Activated B cell treated with CpG ODN at 0.5 μM for 24 hours (primary cell): ENCODE measurements at places on chromosomes 12 and 14.

- no peak within 1 kb of the TSS for H3K4me3 ChIP-seq
- H3K27me3 ChIP-seq: peaks cover 11% of the 10 kb centered on the region
- no peaks in the 10 kb centered on the region for H3K4me1 ChIP-seq
- no peak for DNase-seq
Measured at GRCh38 chr14:24508155-24508840, at the start of gene CMA1. Gene CMA1 (minus strand): TSS chr14:24508265. CDS start chr14:24508235, 30 bp downstream.

DNA sequence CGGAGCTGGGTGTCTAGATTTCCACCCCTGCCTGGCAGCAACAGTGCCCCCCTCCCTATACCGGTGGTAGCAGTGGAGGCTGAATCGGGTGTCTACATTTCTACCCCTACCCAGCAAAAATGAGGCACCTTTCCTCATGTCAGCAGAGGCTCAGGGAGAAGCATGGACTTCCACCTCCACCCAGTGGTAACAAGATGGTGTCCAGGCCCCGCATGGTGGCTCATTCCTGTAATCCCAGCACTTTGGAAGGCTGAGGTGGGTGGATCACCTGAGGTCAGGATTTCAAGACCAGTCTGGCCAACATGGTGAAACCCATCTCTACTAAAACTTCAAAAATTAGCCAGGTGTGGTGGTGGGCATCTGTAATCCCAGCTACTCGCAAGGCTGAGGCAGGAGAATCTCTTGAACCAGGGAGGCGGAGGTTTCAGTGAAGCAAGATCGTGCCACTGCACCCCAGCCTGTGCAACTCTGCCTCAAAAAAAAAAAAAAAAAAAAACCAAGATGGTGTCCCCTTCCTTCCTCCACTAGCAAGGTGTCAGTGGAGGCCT is 35.5 kb upstream of the OR5AU1 start:
- DNase-seq: no peak
- peak overlapping the region; percentile 53 for H3K4me3 ChIP-seq
- peaks cover 15% of the 10 kb centered on the region for H3K4me1 ChIP-seq
- no peaks in the 10 kb centered on the region for H3K36me3 ChIP-seq
- H3K27me3 ChIP-seq: no peaks in the 10 kb centered on the region

DNA sequence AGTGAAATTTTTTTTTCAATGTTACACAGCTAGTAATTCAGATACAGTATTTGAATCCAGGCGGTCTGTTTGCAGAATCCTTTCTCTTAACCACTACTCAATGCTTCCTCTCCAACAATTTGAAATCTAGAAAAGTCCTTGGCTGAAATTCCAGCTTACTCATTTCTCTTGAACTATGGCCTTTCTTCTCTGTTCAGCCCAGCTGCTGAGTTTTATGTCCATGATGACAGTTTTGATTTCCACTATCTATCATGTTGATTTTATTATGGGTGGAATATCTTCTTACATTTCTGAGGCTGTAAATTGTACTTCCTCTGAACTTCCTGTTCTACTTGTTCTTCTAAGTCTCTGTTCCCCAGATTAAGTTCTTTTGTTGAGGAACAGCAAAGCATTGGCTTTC is 315.3 kb downstream of the DIO2 start:
- no peaks in the 10 kb centered on the region for H3K4me1 ChIP-seq
- no peak overlapping the region for H3K4me3 ChIP-seq
- DNase-seq: no peak
- no peak overlapping the region for H3K27ac ChIP-seq

GRCh38 chr12:99707883-99708282 is 60.3 kb downstream of the GARIN6 start:
- no peaks in the 10 kb centered on the region for H3K27me3 ChIP-seq
- DNase-seq: no peak
- no peak overlapping the region for H3K4me3 ChIP-seq
- H3K4me1 ChIP-seq: no peaks in the 10 kb centered on the region
- no peak overlapping the region for H3K27ac ChIP-seq

DNA sequence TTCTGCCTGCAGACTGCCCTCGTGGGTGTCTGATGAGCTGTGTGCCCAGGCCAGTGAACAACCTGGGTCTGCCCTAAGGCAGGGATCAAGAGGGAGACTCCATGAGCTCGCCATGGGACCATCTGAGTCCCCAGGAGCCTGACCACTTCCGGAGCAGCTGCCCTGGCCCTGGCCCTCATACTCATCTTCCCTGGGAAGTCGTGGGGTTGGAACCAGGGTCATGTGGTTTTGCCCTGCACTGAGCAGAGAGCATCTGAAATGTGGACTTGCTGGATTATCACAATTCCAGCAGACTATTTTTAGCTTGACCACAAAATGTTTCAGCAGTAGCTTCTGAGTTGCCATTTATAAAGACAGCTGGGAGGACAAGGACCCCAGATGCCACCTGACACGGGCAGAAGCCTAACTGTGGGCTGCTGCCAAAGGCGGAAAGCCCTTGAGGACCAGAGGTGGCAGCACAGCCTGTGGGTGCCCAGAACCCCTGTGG is 6.7 kb downstream of the BTBD6 start:
- no peak for DNase-seq
- peaks cover 15% of the 10 kb centered on the region for H3K36me3 ChIP-seq
- no peaks in the 10 kb centered on the region for H3K27me3 ChIP-seq

DNA sequence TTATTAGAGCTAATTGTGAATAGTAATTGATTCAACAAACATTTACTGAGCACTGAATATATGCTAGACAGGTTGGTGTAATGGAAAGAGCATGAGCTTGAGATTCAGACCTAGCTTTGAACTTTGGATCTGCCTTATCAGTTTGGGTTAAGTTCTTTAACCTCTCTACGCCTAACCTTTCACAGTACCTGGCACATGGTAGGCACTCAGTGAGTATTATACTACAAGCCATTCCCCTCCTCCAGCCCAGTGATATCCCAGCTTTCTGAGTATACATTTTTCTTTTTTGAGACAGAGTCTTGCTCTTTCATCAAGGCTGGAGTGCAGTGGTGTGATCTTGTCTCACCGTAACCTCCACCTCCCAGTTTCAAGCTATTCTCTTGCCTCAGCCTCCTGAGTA is 32.0 kb downstream of the FAM177A1 start:
- H3K27ac ChIP-seq: no peak overlapping the region
- DNase-seq: no peak
- no peak overlapping the region for H3K4me3 ChIP-seq
- H3K27me3 ChIP-seq: no peaks in the 10 kb centered on the region

GRCh38 chr12:44193281-44193680 is 357.4 kb downstream of the TMEM117 start:
- H3K27me3 ChIP-seq: no peaks in the 10 kb centered on the region
- H3K27ac ChIP-seq: no peak overlapping the region
- DNase-seq: no peak
- no peaks in the 10 kb centered on the region for H3K4me1 ChIP-seq
- H3K4me3 ChIP-seq: no peak overlapping the region
- no peaks in the 10 kb centered on the region for H3K36me3 ChIP-seq

- H3K4me1 ChIP-seq: no peaks in the 10 kb centered on the region
- H3K4me3 ChIP-seq: no peak overlapping the region
- no peak for DNase-seq
- H3K27ac ChIP-seq: no peak overlapping the region
- H3K36me3 ChIP-seq: no peaks in the 10 kb centered on the region
Measured at GRCh38 chr12:72141381-72141780, 130.8 kb upstream of the TRHDE start.

- peak overlapping the region; percentile 44 for H3K4me3 ChIP-seq
- peak; percentile 25 for DNase-seq
- H3K4me1 ChIP-seq: peaks cover 74% of the 10 kb centered on the region
- H3K27me3 ChIP-seq: no peaks in the 10 kb centered on the region
Measured at GRCh38 chr14:89308232-89308959, 108.6 kb downstream of the FOXN3 start.

DNA sequence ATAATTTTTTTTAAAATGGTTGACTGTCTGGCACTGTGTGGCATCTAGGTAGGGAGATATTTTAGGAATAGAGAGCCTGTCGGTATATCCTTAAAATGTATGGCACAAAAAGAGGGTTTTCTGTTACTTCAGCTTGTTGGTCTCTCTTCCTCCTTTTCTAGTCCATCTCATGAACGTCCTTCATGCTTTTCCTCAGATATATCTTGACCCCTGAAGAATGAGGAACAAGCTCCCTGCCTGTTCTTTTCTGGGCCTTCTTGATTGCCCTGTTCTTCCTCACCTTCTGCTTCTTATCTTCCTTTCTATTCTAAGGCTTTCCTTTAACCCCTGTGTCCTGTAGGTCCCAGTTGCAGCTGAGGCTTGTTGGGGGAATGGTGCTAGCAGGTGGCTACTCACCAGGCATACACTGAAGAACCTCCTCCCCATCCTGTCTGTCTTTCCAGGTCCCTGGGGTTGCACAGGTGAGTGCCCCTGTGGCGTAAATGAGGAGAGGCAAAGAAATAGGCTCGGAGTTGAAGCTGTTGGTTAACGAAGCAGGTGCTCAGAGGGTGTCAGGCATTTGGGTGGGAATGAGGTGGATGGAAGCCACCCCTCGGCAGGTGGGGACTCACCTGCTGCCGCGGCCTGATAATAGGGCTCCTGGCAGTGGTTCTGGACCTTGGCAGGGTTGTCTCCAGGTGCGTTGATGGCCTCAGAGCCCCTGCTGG is 7.2 kb upstream of the C1R start:
- no peaks in the 10 kb centered on the region for H3K27me3 ChIP-seq
- H3K4me3 ChIP-seq: no peak overlapping the region

DNA sequence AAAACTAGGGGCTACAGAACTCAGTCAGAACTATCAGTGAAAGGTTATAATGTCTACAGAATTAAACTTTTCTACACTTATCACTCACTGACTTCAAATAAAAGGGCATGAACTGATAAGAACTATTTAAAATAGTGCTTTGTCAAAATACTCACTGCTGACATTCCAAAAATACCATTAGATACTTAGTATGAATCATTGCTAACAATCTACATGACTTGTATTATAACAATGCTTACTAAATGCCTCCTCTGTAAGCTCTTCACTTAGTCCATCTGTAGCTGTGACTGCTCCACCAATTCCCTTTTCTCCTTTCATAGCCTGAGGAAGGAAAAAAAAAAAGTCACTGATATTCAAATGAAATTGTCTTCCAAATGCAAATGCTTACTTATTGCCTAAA is 17.0 kb downstream of the NFYB start:
- no peak overlapping the region for H3K27ac ChIP-seq
- no peak overlapping the region for H3K4me3 ChIP-seq
- no peaks in the 10 kb centered on the region for H3K27me3 ChIP-seq
- H3K36me3 ChIP-seq: peaks cover 65% of the 10 kb centered on the region

DNA sequence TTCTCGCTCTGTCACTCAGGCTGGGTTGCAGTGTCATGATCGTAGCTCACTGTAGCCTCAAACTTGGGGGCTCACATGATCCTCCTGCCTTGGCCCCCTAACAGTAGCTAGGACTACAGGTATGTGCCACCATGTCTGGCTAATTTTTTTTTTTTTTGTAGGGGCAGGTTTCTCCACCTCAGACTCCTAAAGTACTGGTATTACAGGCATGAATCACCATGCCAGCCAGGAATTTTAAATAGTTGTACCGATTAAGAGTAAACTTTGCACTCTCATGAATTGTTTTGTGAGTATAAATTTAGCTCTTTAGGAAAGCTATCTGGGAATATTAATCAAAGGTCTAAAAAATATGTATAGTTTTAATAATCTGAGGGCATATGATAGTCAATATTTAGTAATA is 25.5 kb downstream of the YEATS4 start:
- H3K27ac ChIP-seq: no peak overlapping the region
- DNase-seq: no peak
- H3K4me1 ChIP-seq: no peaks in the 10 kb centered on the region
- H3K36me3 ChIP-seq: peaks cover 59% of the 10 kb centered on the region
- H3K4me3 ChIP-seq: no peak overlapping the region
- no peaks in the 10 kb centered on the region for H3K27me3 ChIP-seq

GRCh38 chr14:23167116-23167847 is 16.2 kb downstream of the SLC7A8 start:
- no peak overlapping the region for H3K4me3 ChIP-seq
- no peak for DNase-seq
- no peaks in the 10 kb centered on the region for H3K4me1 ChIP-seq
- no peaks in the 10 kb centered on the region for H3K27me3 ChIP-seq
- H3K27ac ChIP-seq: no peak overlapping the region

GRCh38 chr12:725076-725475 is 27.3 kb upstream of the WNK1 start:
- H3K36me3 ChIP-seq: no peaks in the 10 kb centered on the region
- no peak for DNase-seq

GRCh38 chr12:30701056-30701455 is 5.4 kb upstream of the IPO8 start:
- H3K27me3 ChIP-seq: no peaks in the 10 kb centered on the region
- no peak overlapping the region for H3K4me3 ChIP-seq
- H3K27ac ChIP-seq: no peak overlapping the region

DNA sequence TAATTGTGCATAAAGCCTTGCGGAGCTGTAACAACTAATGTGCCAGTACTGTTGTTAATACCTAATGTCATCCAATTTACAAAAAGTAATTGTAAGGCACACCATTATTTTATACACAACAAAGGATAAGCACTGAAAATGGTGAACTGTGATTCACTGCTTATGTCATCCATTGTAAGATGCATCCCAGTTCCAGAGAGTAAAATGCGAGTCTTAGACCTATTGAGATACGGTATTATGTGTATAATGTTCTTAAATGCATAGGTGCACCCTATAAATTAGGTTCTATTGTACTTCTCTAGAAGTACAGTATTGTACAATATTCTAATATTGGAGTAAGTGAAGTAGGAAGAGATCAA is 406 bp downstream of the PARP2 start:
- DNase-seq: no peak
- peaks cover 24% of the 10 kb centered on the region for H3K36me3 ChIP-seq

DNA sequence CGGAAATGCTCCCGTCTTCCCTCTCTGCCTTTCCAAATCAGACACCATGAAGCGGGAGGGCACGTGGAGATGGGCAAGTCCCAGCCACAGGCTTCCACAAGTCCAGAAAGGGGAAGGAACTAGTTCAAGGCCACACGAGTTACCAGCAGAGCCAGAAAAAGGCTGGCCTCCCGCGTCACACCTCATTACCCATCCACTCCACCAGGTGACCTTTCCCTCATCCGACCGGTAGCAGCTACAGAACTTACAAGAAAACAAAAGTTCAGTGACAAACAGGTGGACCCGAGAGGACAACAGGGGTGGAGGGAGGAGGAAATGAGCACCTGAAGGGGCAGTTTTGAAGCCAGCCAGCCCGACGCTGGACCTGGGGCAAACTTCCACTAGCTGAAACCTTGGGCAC is 46.9 kb downstream of the CHGA start:
- no peak overlapping the region for H3K27ac ChIP-seq
- H3K36me3 ChIP-seq: peaks cover 11% of the 10 kb centered on the region
- H3K4me1 ChIP-seq: peaks cover 9% of the 10 kb centered on the region

GRCh38 chr12:32264961-32265360 is 134.4 kb upstream of the FGD4 start:
- H3K36me3 ChIP-seq: peaks cover 5% of the 10 kb centered on the region
- peak overlapping the region; percentile 97 for H3K27ac ChIP-seq
- no peaks in the 10 kb centered on the region for H3K27me3 ChIP-seq
- peak overlapping the region; percentile 52 for H3K4me3 ChIP-seq
- peaks cover 43% of the 10 kb centered on the region for H3K4me1 ChIP-seq

GRCh38 chr12:6313326-6313940 is 3.0 kb downstream of the PLEKHG6 start:
- H3K4me3 ChIP-seq: no peak overlapping the region
- peaks cover 61% of the 10 kb centered on the region for H3K27me3 ChIP-seq
- no peak overlapping the region for H3K27ac ChIP-seq
- H3K4me1 ChIP-seq: peaks cover 1% of the 10 kb centered on the region
- DNase-seq: no peak
- H3K36me3 ChIP-seq: no peaks in the 10 kb centered on the region

GRCh38 chr12:42485823-42486222 is 103.7 kb downstream of the PRICKLE1 start:
- H3K4me3 ChIP-seq: no peak overlapping the region
- H3K27ac ChIP-seq: no peak overlapping the region
- no peak for DNase-seq
- H3K36me3 ChIP-seq: peaks cover 8% of the 10 kb centered on the region
- H3K27me3 ChIP-seq: no peaks in the 10 kb centered on the region
